Stimulated activated CD4-positive, alpha-beta T cell treated with anti-CD3 and anti-CD28 coated beads, Interleukin-4, amount 100 ng/mL, for 1 hour (primary cell): ENCODE measurements at places on chromosomes 5 and 9.

DNA sequence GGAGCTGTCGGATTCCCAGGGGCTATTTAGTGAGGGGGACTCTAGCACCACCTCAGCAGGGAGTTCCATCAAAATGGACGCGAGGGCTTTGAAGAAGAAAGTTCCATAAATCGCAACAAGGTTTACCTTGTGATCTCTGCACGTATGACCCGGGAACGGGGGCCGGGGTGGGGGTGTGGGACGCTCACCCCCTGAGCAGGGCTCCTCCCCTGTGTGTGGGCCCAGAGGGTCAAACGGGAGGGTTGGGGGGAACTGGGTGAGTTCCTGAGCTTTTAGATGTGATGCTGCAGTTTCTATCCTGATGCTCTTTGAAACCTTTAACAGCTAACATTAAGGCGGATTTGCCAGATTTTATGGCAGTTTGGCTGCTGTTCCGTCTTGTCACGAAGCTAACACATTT is 18.9 kb upstream of the LRRC14B start:
- DNase-seq, result no peak

GRCh38 chr5:139482050-139482889 is at the start of gene STING1:
Gene STING1, minus strand, starts transcription at chr5:139482758. Its CDS starts 1,054 bp downstream, at chr5:139481704.
- DNase-seq, result peak; percentile 44

DNA sequence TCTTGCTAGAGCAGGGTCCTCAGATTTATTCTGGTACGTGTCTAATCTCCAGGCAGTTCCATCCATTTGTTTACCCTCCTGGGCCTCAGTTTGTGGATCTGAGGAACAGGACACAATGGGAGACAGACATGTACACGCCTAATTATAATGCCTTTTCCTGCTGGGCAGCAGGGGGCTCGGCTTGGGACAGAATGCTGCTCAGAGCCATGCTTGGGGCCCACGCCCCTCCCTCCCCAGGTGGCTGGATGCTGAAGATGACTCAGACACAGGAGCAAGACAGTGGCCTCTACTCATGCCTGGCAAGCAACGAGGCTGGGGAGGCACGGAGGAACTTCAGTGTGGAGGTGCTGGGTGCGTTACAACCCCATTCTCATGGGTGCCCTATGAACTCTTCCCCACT is 72.7 kb upstream of the ASS1 start:
- DNase-seq, result no peak

DNA sequence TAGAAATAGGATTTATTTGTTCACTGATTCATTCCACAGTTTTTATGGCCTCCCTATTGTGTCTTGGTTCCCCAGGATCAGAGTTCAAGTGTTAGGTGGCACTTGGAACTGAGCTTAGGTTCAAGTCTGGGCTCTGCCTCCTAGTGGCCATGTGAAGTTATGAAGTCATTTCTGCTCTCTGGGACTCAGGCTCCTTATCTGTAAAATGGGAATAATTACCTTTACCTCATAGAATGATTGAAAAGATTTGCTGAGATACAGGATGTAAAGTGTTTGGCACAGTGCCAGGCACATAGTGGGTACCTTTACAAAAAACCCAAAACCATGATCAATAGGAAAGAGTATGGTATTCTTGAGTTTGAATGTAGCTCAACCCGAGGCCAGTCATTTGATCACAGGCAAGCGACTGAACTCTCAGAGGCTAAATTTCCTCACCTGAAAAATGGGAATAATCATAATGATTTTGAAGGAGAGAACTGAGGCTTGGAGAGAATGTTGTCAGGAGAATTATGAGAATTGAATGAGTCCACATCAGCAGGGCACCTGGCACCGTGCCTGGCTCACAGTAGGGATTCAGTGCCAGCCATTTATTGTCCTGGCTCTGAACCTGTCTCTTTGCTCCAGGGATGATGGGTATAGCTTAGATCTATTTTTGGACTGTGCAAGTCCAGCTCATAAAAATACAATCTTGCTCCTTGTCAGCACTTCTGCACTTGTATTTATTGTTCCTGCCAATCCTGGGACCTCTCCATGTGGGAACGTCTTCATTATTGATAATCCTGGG is 10.8 kb downstream of the NSG2 start:
- no peak for DNase-seq

- DNase-seq, result no peak
These were observed 190.6 kb downstream of the MPDZ start for GRCh38 chr9:13088720-13089427.
